ENCODE measurements at places on chromosomes 12 and 14.

GRCh38 chr12:45644541-45644940 lies 85.0 kb upstream of the ARID2 start:
- DNase-seq: no peak

DNA sequence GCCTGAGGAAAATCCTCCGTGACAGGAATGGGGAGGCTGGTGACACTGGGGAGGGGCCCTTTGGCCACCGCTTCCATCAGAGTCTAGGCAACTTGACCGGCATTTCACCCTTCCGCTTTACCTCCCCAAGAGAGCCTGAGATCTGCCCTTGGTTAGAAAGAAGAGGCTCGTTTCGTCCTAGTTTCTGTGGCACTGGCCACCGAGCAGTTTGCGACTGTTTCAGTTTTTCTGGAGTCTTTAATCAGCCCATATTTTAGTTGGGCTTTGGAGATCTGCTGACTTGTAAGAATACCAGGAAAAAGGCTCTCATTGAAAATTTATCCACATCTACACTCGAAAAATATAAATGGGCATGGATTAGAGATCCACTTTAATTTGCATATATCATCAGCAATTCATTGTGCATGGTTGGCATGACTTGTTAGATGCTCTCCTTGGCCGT lies 414 bp upstream of the ANKS1B start:
- no peak for DNase-seq

DNA sequence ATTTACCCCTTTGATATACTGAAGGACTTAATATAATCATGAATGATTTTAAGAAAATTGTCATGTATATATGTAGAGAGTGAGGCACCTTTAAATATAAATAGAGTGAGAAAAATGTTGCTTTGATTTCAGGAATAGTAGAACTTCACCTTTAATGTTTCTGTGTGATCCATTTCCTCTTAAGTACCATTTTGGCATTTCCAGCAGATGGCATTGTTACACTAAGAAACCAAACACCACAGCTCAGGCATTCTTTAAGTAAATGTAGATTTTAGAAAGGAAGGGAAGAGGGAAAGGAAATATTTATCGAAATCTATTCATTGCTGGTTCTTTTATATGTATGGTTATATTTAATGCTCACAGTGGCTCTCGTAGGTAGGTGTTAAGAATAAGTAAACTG lies 556.7 kb upstream of the FBXO33 start:
- peak; percentile 13 for DNase-seq

- no peak for DNase-seq
Measured at GRCh38 chr12:122394626-122395194, 27.8 kb downstream of the CLIP1 start.

GRCh38 chr12:85156569-85156968 lies 120.4 kb downstream of the LRRIQ1 start:
- DNase-seq: peak; percentile 48

- no peak for DNase-seq
Measured at GRCh38 chr12:2750185-2750584, 44.6 kb upstream of the FKBP4 start.

DNA sequence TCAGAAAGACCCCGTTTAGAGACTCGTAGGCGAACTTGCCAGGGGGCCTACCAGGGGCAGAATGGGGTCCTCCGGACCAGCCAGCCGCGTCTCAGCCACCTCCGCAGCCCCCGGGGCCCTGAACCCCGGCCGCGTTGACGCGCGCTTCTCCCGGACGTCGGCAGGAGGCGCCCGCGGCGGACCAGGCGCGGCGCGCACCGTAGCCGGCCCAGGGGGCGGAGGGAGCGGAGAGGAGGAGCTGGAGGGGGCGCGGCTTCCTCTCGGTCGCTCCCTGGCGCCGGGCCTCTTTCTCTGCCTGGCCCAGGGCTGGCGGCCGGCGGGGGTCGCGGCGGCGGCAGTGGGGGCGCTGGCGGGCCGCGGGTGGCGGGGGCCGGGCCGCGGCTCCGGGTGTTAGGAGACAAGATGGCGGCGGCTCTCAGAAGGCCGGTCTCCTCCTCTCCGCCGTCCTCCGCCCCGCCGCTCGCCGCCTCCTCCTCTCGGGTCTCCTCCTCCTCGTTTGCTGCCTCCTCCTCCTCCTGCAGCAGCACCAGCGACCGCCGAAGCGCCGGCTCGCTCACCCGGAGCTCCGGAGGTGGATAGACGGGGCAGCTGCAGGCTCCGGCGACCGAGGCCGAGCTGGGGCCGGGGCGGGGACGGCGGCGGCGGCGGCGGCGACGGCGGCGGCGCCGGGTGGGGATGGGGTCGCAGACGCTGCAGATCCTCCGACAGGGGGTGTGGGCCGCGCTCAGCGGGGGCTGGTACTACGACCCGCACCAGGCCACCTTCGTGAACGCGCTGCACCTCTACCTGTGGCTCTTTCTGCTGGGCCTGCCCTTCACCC lies at the start of gene PCNX1:
TSS of gene PCNX1 (plus strand) at position 284 of the 820 bp plus-strand sequence. CDS start at position 676, 392 bp downstream.
- peak; percentile 86 for DNase-seq

DNA sequence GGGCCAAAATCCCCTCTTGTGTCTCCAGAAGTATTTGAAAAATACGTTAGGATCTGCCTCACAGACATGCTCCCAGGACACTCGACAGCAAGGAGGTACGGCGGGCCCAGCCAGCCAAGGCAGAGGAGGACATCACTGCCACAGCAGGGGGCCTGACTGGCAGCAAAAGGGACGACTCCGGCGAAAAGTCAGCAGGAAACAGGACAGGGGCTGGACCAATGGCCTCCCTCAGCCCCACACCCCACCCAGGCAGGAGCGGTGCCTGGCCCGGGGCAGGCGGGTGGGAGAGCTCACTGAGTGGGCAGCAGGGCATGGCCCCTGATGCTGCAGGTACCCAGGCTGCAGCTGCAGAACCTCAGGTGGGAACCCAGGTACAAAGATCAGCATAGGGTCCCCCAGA lies 17.8 kb downstream of the BRF1 start:
- peak; percentile 1 for DNase-seq

DNA sequence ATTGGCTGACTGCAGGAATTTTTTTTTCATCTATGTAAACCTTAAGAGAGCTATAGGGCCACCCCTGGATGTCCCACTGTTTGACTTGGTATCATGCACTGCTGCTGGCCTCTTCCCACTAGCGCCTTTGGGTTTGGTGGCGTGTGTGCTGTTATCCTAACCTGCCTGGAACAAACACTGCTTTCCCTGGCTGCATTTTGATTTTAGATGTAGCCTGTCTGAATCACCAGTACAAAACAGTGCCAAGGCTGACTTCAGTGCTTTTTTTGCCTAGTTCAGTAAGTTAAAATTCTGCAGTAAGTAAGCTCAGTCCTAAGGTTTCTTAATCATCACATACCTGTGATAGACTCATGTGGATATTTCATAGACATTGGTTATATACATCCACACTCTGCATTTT lies 99.2 kb downstream of the EML1 start:
- DNase-seq: no peak

DNA sequence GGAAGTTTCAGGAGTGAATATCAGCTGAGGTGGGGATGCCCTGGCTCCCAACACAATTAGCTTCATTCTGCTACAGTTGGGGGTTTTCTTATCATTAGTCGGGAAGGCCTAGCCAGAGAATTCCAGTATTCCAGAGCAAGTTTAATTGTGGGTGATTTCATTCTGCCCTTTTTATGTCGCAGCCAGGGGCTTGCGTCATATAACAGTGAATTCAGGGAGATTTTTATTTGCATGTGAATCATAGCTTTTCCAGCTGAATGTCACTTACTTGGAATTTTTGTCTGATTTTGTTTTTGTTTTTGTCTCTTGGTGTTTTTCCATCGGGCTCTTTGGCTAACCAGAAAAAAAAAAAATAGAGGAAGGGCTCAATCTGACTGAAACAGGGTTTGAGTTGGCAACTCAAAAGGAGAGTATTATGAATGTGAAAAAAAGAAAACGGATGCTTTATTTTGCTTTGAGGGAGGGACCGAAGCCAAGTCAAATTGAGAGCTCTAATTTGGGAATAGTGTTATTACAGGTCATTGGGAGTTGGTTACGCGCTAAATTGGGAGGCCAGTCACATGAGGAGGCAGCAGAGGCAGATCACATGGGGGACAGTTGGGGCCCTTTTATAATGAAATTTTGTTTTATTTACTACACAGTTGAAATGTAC lies 119.4 kb downstream of the SAMD4A start:
- no peak for DNase-seq

All from NCI-H2227 treated with DMSO at 0.1 percent for 48 hours (cell line).